ENCODE measurements at places on chromosomes 3 and 15.

DNA sequence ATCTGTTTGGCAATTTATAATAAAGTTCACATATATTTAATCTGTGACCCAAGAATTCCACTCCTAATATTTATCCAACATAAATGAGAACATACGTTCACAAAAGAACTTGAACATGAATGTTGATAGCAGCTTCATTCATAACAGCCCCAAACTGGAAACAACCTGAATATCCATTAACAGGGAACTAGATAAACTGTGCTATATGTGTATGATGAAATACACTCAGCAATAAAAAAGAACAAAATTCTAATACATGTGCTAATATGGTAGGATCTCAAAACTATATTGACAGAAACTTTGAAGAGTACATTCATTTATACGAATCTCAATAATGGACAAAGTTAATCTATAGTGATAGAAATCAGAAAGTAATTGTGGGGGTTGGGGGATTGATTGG lies 5.1 kb upstream of the BHLHE40 start:
- DNase-seq = no peak

GRCh38 chr15:49190586-49190985 lies 20.5 kb downstream of the GALK2 start:
- DNase-seq = no peak

DNA sequence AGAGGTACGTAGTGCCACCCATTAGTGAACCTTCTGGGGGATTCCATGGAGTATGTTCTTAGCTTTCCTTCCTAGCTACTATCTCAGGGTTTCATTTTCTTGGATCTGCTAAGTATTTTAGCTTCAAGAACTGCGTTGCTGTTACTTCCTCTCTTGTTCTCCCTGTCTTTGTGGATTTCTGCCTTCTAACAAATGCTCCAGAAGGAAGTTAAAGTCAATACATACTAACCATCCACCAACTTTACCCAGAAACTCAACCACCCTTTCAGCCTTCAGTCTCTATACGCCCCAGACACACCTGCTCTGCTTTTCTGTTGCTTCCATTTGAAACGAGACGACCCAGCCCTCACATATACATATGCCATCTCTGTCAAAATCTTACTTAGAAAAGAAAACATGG lies 2.4 kb upstream of the KLF13 start:
- DNase-seq = no peak

DNA sequence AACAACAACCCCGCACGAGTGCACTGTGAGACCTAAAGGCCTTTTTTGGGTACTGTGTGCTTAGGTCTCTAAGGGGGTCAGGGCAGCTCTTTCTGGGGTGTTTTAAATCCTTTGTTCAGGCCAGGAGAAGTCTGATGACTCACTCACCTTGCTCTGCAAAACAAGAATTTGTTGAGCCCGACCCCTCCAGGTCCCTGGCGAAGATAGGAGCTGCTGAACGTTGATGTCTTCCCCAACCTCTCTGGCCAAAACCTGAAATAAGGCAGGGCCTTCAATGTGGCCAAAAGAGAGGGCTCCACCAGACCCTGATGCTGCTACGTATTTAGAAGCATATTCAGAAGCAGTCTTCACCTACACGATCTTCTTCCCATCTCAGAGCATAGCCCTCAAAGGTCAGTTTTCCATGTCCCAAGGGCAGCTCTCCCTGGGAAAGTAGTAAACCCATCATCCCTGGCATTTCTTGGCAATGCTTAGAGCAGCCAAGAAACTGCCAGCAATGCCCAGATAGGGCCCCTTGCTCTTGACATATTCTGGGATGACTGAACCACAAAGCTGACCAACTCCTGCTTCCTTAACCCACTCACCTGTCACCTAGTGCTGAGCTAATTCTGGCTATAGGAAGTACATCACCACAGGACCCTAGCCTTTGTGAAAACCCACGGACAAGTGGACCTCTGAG lies 27.1 kb downstream of the CCDC13 start:
- no peak for DNase-seq

DNA sequence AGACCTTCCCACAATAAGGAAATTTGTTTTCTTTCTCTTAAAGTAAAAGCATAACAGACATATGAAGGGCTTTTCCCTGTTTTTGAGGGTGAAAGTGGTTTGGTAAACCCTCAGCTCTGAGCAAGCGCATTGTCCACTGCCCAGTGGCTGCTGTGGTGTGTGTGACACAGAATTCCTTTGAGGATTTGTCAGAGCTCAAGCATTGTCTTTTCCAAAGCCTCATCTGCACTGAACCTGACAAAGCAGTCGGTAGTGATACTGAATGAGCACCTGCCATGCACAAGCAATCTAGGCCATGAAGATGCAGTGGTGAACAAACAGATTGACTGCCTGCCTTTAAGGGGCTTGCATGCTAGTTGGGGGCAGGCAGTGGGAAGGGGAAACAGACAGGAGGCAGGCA lies 128.3 kb downstream of the PLCL2 start:
- peak; percentile 0 for DNase-seq

GRCh38 chr3:112379020-112379690 lies 46.2 kb downstream of the CD200 start:
- DNase-seq = no peak

All from NCI-H2107 (cell line).